ENCODE measurements at places on chromosomes 3 and 15.

DNA sequence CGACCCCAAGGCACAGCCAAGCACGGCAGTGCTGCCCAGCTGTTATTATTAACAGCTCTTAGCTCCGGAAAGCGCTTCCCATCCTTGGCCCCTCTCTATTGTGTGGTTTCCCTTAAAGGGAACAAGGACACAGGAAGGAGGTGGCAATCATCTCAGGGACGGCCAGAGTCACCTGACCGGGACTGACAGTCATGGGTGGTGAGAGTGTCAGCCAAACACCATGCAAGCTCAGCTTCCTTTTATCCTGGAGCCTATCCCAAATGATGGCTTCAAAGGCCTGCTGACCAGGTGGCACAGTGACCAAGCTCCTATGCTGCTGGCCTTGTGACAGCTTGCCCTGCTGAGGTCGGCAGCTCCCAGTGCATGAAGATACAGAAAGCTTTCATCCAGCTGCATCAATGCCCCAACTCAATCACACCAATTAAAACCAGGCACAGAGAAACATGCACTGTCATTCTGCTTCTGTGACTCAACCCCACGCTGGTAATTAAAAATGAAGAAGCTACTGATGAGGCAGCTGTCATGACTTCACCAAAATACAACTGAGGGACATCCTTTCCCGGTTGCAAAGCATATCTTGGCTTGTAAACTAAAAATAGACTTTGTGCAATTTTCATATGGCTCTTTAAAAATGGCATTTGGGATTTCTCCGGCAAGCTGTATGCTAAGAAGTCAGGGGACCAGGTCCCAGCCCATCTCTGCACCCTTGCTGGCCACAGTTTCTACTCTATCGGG is 34.0 kb downstream of the PCSK6 start:
- no peak for DNase-seq

DNA sequence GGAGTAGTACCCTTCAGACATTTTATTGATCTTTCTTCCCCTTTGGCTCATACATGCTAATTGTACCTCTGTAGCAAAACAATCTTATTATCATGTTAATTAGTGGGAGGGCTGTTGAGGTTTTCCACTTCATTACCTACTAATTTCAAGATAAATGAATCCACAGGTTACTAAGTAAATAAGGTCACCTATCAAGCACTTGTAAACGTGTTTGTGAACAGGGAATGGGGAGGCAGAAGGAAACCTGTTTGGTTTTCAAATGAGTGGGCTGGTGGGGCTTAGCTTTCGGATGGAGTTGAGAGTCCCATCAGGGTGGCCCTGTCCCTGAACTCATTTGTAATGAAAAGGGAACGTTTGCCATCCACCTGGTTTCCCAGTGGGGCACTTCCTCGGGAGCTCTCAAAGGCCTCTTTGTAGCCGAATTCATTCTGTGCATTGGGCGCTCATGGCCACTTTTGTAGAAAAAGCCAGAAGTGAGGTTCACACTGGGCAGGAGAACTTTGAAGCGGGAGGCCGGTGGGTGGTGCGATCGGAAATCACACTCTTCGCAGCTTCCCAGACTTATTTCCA is 419.8 kb upstream of the NR2F2 start:
- DNase-seq = no peak

- DNase-seq = no peak
Measured at GRCh38 chr15:49328941-49329340, 94.1 kb upstream of the FGF7 start.

- no peak for DNase-seq
Measured at GRCh38 chr3:120764206-120764605, 21.7 kb downstream of the GTF2E1 start.

- no peak for DNase-seq
Measured at GRCh38 chr15:95693917-95694316, 636.6 kb upstream of the NR2F2 start.

- no peak for DNase-seq
Measured at GRCh38 chr15:97915261-97915660, 45.2 kb upstream of the ARRDC4 start.

DNA sequence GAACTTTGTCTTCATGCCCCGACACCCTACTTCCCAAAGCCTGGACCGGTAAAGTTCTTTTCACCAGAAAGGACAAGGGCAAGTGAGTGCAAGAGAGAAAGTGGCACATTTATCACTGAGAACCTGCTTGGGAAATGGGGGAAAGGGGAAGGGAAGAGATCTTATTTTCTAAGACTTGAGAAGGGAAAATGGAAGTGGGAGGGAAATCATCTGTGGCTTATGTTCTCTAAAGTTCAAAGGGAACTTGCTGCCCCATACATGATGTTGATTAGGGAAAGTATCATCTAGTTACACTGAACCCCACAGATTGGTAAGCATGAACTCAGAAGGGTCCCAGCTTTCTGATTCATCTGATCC is 199.5 kb upstream of the LPP start:
- no peak for DNase-seq

- DNase-seq = no peak
Measured at GRCh38 chr3:115651087-115651486, 27.8 kb downstream of the GAP43 start.

DNA sequence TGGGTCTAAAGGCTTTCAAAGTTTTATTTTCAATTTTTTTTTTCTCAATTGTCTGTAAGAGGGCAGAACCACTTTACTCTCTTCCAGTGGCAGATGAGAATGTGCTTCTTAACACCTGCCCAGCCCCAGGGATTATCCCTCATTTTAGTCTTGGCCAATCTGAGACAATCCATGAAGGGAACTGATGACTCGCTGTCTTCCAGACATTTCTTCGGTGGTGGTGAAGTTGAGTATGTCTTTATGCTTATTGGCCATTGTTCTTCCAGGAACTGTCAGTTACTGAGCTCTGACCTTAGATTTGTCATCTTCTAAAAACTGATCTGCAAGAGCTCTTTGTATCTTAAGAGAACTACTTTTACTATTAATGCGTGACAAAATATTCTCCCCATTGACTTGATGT is 139.5 kb downstream of the TJP1 start:
- no peak for DNase-seq

DNA sequence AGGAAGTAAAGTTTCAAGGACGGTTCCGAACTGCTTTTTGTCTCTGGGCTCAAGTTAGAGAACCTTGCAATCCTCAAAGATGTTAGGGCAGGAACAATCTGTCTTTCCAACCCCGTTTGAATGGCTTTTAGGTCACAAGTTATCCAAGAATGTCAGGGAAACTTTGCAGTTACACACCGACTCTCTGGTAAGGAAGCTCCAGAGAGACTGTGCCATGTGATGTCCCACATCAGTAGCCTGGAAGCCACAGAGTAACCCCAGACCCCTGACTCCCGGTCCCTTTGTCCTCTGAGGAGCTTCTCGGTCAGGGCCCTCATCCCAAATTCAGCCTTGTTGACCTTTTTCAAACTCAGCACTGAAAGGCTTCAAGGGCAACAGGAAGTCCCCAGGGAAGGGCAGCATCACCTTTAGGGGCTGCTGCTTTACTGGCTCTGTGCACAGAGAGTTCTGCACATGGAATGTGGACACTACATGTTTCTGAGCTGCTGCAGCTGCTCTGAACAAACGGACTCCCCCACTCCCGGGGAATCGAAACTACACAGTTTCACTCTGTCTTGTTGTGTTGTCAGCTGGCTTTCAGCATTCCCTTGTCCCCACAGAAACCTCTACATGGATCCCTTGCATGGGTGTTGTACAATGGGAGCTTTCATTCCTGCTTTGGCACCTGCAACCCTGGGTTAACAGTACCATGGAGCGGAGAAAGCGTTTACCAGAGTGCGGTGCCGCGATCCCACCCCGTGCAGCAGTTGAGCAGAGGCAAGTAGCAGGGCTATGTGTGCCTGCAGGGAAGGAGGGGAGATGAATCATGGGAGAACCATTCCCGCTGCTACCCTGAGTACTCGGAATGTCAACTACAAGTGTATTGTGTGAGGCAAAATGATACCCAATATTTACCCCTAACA is 408.2 kb upstream of the THBS1 start:
- no peak for DNase-seq

GRCh38 chr3:87197531-87197930 is 29.6 kb upstream of the CHMP2B start:
- no peak for DNase-seq

- no peak for DNase-seq
Measured at GRCh38 chr15:71600237-71600636, 210.1 kb upstream of the NR2E3 start.

DNA sequence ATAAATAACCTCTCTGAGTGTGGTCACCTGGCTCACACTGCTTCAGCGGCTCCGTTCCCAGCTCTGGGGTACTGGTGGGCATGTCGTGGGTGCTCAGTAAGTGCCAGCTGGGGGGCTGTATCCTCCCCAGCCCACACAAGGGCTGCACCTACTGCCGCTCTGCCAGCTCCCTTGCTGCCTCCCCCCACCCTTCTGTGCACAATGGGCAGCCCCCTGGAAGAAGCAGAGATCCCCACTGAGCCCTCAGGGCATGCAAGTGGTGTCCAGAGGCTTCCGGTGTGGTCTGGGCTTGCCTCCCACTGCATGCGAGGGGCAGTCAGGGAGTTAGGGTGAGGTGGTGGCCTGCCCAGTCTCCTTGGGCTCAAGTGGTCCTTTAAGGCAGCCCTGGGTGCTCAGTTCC is 58.3 kb upstream of the TRPM1 start:
- DNase-seq = no peak

GRCh38 chr3:97983933-97984491 is 11.8 kb upstream of the RIOX2 start:
- no peak for DNase-seq

GRCh38 chr3:178439504-178439903 is 96.7 kb upstream of the KCNMB2 start:
- DNase-seq = no peak
